Neural progenitor cell (in vitro differentiated cells): ENCODE measurements at places on chromosomes 13 and 19. TPM values are rescaled to one million over a fixed set of nuclear protein-coding genes. Genes with fewer than 3 reads are reported as not detected.
A peak's percentile ranks its signal among the peaks of the same experiment; 100 is the strongest.

DNA sequence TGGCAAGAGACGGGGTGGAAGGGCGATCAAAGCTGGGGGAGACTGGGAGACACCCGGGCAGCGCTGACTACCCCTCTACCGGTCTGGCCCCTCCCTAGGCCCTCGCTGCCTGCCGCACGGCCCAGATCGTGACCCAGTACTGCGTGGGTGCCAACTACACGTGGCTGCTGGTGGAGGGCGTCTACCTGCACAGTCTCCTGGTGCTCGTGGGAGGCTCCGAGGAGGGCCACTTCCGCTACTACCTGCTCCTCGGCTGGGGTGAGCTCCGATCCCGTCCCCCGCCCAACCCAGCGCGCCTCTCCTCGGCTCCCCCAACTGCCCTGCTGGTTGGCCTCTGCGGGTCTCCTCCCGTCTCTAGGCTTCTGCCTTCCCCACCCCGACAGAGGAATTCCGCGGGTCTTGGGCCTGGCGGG is 8.8 kb downstream of the GIPR start:
- H3K27me3 ChIP-seq = peaks cover 95% of the 10 kb centered on the region
- peak overlapping the region; percentile 45 for H3K4me3 ChIP-seq
- peaks cover 6% of the 10 kb centered on the region for H3K4me1 ChIP-seq
- H3K27ac ChIP-seq = no peak overlapping the region

DNA sequence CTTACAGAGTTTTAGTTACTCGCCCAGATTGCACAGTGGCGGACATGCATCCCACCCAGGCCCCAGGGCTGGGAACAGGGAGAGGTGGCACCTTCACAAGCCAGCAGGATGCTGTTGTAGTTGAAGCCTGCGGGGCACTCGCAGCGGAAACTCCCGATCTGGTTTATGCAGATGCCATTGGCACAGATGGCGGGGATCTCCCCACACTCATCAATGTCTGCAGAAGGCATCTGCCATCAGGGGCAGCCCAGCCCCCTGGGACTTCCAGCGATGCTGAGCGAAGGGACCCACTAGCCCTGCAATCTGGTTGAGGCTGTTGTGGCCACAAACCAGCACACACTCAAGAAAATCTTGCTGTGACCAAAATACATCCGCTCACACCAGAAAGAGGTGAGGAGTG is 44.6 kb downstream of the CCL25 start:
- H3K4me1 ChIP-seq = no peaks in the 10 kb centered on the region
- DNase-seq = no peak
- no peaks in the 10 kb centered on the region for H3K27me3 ChIP-seq
- no peak overlapping the region for H3K27ac ChIP-seq
- peaks cover 22% of the 10 kb centered on the region for H3K36me3 ChIP-seq
- no peak overlapping the region for H3K4me3 ChIP-seq

- no peaks in the 10 kb centered on the region for H3K36me3 ChIP-seq
- no peak overlapping the region for H3K27ac ChIP-seq
- peak; percentile 56 for DNase-seq
- H3K4me1 ChIP-seq = no peaks in the 10 kb centered on the region
Observed at GRCh38 chr19:51514866-51515481, 13.4 kb upstream of the SIGLEC12 start.

The RASAL3 gene
- not detected in 2 replicates for total RNA-seq

The PALM3 gene
- 4.0 TPM in 1 of 2 replicates, not detected in the other for total RNA-seq
